ENCODE measurements at places on chromosomes 5 and 9.

DNA sequence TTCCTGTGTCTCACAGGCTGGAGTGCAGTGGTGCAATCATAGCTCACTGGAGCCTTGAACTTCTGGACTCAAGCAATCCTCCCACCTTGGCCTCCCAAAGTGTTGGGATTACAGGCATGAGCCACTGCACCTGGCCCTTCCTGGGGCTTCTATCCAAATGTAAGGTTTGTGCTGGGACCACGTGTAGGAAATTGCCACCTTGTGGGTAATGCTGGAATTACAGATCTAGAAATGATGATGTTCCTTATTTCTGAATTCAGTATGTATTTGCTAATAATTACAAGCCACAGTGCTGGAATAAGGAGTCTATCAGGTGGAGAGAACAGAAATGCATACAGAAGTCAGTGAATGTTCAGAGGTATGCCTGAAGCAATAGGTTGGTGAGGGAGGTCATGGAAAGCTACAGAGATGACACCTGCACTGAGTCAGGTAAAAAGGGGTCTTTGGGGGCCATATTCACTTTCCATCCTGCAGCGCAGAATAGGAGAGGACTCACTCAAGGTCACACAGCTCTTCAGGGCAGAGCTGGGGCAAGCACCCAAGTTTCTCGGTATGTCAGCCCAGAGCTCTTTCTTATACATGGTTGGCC is 8.8 kb upstream of the IGFBPL1 start:
- DNase-seq, result no peak

DNA sequence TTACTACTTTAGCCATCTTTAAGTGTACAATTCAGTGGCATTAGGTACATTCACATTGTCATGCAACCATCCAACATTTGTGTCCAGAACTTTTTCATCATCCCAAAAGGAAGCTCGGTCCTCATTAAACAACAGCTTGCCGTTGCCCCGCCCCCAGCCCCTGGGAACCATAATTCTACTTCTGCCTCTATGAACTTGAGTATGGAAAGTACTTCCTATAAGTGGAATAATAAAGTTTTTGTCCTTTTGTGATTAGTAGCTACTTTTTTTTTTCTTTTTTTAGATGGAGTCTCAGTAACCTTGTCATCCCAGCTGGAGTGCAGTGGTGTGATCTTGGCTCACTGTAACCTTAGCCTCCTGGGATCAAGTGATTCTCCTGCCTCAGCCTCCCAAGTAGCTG is 5.0 kb downstream of the GBGT1 start:
- DNase-seq, result no peak

DNA sequence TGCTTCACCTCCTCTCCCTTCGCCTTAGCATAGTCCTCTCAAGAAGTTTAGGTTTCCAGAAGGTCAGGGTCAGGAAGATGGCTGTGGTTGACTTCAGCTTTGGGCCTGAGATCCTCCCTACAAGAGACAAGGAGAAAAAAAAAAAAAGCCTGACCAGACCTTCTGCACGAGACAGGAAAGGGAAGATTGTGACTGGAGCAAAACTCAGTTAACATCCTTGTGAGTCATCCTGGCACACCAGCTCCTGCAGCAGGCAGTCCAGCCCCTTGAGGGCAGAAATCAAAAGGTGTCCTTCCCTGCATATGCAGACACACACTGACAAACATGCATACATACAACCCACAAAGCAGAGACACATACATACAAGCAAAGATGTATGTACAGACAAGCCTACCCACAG is 18.0 kb upstream of the ENHO start:
- DNase-seq, result no peak

DNA sequence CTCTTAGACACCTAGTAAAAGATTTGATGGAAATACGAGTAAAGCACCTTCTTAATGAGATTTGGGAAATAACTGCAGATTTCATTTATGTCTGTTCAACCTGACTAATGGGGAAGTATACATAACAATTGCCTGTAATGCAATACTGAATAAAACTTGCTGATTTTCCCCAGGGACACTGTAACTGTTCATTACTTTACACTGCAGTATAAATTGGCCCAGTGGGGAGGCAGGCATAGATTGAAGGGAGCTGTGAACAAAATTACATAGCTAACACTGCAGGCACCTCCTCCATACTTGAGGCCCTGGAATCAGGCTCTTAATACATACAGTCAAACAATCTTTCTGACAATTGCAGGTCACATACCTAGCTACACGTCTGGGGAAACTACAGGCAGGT is 216.2 kb downstream of the PTPRD start:
- DNase-seq, result no peak

GRCh38 chr9:6897898-6898302 is 140.1 kb downstream of the KDM4C start:
- no peak for DNase-seq

DNA sequence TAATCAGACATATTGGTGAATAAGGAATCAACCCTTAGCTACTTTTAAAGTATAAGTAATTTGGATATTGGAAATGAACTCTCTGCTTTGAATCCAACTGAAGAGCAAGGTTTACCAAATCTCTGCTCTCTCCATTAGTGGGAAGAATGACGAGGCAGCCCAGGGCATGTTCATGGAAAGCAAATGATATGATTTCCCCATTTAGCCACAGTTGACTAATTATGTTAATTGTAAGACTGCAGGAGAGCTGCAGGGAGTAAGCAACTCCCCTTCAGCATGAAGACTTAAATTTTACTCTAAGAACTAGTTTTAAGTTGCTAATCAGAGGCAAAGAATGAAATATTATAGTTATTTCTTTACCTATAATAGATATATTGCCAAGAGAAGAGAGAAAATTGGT is 194.3 kb upstream of the CD180 start:
- no peak for DNase-seq
